ENCODE measurements at places on chromosomes 1 and 21.

DNA sequence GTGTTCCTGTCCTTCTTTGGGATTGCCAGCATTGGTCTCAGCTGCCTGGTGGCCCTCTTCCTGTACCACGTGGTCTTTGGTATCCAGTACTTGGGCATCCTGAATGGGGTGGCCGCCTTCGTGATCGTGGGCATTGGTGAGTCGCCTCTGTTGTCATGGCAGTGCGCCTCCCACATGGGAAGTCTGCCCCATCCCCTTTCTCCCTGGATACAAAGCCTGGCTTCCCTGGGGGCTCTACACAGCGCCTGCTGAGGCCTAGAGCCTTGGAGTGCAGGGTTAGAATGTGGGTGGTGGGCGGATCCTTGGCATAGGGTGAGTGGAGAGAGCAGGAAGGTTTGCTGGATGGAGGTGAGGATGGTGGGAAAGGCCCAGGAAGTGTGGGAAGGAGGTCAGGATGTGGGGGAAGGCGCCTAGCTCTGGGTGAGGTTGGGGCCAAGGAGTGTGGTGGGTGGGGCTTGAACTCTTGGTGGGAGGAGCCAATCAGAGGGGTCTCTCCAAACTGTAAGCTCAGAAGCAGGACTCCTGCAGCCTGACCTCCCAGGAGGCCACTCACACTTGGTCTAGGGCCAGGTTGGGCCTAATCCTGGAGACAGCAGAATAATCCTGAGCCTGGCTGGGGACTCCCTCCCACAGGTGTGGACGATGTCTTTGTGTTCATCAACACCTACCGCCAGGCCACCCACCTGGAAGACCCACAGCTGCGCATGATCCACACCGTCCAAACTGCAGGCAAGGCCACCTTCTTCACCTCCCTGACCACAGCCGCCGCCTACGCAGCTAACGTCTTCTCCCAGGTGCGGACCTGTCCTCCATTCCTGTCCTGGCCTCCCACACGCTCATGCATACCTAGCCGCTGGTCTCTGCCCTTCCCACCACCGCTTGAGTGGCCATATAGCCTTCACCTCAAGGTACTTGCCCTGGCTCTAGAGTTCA is 36.7 kb downstream of the DISP3 start:
- no peak for DNase-seq

DNA sequence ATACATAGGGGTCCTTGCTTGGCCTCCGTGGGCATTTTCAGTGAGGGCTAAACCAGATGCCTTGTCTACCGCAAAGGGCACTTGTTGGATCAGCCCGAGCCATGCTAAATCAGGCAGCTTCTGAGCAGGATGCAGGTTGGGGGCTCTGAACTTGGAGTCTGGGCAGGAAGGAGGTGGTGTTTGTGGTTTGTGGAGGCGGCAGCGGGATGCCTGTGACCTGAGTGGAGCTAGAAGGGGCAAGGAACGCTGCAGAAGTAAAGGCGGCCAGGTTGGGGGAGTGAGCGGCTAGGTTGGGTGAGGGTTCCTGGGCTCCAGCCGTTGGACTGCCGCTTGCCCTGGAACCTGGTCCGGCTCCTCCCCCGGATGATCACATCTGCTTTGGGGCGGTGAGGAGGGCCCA is 183.9 kb downstream of the CAMTA1 start:
- no peak for DNase-seq

GRCh38 chr1:41875487-41875886 is 43.2 kb downstream of the HIVEP3 start:
- DNase-seq = no peak

- DNase-seq = no peak
Measured at GRCh38 chr21:16605597-16605996, 875.8 kb downstream of the USP25 start.

DNA sequence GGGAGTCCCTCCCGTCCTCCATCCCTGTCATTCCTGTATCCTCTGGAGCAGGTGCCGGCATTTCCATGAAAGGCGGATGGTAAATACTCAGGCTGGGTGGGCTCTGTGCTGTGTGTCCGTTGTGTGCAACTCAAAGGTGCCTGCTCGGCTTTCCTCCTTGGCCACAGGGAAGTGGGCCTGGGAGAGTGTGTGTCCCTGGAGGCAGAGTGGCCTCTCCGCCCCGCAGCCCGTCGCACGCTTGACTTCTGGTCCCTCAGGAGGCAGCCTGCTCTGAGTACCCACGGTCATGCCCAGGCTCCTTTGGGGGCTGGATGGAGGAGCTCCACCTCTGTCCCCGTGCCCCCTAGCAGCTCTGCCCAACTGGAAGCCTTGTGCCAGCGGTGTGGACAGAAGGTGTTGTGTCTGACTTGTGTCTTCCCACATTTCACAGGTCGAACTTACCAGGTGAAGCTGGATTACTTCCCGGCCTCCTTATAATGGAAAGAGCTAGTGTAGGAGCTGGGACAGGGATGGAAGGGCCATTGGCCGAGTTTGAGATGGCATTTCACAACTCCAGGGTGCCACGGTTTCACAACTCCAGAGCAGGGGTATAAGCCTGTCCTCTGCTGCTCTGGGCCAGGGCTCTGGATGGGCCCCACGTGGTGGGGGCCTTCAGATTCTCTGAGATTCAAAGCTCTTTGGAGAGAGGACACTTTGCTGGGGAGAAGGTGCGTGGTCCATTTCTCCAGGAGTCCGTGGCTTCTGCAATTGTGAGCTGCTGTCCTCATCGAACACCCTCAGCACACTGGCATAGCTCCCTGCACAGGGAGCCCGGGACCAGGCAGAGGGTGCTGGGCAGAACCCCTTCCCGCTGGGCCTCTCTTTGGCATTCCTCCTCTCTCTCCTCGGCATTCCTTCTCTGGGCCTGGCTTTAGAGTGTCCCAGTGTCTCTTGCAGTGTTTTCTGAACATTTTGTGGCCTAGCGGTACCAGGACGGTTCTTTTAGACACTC is 152.7 kb upstream of the COL6A1 start:
- DNase-seq = no peak

- DNase-seq = no peak
Measured at GRCh38 chr1:168637350-168637991, 61.1 kb downstream of the XCL1 start.

DNA sequence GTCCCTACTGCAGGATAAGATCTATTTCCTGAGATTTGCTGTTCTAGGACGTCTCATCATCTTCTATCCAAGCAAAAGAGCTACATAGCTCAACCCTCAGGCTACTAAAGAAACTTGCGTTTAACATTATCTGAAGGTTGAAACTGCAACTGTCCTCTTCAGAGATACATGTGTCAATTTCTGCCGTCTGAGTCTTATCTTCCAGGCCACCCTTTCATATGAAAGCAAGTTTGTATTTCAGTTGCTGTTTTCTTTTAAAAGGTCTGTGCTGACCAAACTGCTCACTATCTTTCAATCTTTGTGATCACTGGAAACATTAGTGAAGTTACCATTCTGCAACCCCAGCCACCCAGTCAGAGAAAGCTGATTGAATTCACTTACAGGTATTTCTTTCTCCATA is 108.6 kb upstream of the RAB3GAP2 start:
- DNase-seq = no peak

GRCh38 chr1:150484861-150485260 is 2.4 kb upstream of the TARS2 start:
- DNase-seq = no peak

DNA sequence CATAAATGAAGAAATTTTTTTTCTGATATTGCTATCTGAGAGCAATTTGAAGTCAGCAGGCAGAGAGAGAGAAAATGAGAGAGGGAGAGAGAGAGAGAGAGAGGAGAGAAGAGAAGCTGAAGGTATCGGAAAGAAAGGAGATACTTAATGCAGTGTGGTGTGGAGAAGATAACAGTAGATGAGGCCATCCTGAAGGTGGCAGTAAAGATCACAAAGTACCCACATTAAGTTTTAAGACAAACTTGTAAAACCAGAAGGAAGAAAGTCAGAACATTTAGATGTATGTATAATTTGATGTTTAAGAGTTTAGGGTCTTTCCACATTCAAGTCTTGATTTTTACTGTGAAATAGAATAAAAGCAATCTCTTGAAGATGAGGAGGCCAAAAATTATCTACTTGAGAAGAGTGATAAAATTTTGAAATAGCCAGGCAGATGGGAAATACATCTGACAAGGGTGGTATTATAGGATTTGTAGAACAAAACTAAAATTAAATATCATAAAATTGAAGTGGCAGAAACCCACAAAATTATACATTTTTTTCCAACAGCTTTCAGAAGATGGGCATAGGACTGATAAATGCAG is 1753.4 kb downstream of the MRPL39 start:
- DNase-seq = no peak

GRCh38 chr1:77342745-77343144 is 60.9 kb downstream of the AK5 start:
- no peak for DNase-seq

DNA sequence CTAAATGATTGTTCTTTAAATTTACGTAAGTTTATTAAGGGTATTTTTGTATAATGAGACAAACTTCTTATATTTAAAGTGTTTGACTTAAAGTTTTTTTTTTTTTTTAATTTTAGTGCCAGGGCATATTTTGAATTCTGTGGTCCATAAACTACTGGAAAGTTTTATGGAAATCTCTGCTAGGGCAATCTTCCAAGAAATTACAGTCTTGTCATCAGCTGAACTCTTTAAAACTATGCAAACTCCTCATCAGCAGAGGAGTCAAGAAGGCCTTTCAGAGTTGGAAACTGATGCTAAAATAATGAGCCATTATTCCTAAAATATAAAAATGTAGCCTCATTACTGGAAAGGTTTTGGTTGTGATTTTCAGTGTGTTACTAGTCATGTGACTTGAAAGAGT is 1201.9 kb downstream of the BRINP3 start:
- no peak for DNase-seq

DNA sequence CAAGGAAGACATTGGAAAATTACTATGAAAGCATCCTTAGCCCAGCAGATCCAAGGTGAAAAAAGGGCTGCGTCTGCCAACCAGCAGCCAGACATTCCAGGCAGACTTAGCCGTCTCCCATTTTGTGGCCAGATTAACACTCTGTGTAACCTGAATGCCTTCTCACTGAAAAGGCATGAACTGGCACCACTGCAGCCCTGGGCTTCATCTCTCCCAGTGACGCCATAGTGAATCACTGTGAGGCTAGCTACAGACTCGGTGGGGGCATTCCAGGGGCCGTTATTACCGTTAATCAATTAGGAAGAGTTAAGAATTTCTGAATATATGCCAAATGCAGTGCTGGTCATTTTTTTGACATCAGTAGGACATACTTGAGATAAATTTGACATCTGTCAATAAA is 627.4 kb downstream of the LMO4 start:
- DNase-seq = no peak

DNA sequence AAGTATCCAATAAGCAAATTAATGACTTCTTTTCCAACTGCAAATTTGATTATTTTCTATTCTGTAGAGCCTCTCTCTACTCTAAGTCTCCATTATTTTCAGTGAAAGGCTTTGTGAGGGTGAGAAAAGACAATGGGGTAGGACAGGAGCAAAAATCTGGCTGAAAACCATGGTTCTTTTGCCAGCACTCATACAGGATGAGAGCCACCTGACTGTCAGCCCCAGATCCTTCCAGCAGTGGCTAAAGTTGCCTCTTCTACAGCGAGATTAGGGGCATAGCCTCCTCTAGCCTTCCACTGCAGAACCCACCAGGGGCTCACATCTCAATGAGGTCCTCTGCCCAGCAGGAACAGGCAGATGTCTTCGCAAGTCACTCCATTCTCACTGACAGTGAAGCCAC is 23.7 kb downstream of the NMNAT2 start:
- DNase-seq = no peak

DNA sequence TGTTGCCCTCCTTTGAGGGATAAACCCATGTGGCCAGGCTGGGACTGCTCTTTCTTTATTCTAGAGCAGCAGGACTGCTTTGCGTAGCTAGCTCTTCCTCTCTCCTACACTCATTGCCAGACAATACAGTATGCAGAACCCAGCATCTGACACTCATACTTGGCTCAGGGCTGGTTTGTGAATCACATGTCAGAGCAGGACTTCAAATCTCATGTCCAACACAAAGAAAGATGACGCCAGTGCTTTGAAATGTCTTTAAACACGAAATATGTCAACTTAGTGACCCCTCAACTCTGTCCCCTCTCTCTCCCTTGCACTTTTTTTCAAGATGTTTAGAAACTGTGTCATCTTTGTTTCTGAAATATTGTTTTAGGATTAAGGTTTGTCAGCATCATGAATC is 135.0 kb downstream of the TGFB2 start:
- DNase-seq = no peak

DNA sequence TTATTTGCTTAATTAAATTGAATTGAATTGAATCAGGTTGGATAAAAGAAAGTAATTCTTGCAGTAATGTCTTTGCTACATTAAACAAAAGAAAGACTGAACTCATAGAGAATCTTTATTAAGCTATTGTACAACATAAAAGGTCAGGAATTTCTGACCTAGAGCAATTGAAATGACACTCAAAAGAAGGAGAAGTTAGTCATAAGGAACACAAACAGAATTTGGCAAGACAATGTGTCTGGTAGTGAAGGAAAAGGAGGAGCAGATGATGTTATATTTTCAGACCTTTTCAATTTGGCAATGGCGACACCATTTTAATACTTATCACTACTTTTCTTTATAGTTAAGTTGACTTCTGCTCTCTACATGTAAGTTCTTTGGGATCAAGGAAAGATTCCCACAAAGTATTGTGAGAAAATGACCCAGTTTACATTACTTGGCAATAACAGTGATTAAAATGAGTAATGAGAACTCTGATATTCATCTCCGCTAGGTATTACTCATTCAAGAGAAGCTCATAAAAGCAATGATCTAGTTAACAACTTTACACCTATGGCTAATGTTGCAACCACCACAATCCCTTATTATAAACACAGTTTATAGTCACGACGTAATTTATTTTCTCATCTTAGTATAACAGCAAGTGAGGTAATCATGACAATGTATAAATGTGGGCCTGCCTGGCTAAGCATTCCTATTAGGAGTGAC is 14.7 kb upstream of the KRTAP21-1 start:
- DNase-seq = no peak

Measured in stimulated activated CD8-positive, alpha-beta memory T cell treated with anti-CD3 and anti-CD28 coated beads, Interleukin-7, amount 100 ng/mL, for 1 hour (primary cell).